PC-9 (cell line): ENCODE measurements at places on chromosomes 5 and 9. TPM values are rescaled to one million over a fixed set of nuclear protein-coding genes. Genes with fewer than 3 reads are reported as not detected.
A peak's percentile ranks its signal among the peaks of the same experiment; 100 is the strongest.

SLC9A3 gene
- total RNA-seq: 5.2 and 5.6 TPM in 2 replicates

CACNA1B gene
- total RNA-seq: not detected in 2 replicates

AIF1L gene
- 85.2 and 87.3 TPM in 2 replicates for total RNA-seq

SERF1B gene
- 17.2 and 21.5 TPM in 2 replicates for total RNA-seq

SPOCK1 gene
- total RNA-seq: 23.9 and 31.8 TPM in 2 replicates

GRCh38 chr9:13461414-13461991, 182.0 kb upstream of the MPDZ start:
- no peak for DNase-seq
- no peaks in the 10 kb centered on the region for H3K27me3 ChIP-seq
- no peak overlapping the region for H3K4me3 ChIP-seq
- H3K36me3 ChIP-seq: no peaks in the 10 kb centered on the region

GRCh38 chr9:3894772-3895171, 369.0 kb upstream of the RFX3 start:
- no peaks in the 10 kb centered on the region for H3K4me1 ChIP-seq
- H3K27ac ChIP-seq: no peak overlapping the region
- no peak for DNase-seq
- no peaks in the 10 kb centered on the region for H3K36me3 ChIP-seq
- H3K27me3 ChIP-seq: no peaks in the 10 kb centered on the region

GRCh38 chr5:71014176-71014575, 11.0 kb downstream of the NAIP start:
- DNase-seq: no peak
- no peaks in the 10 kb centered on the region for H3K36me3 ChIP-seq
- no peaks in the 10 kb centered on the region for H3K4me1 ChIP-seq

DNA sequence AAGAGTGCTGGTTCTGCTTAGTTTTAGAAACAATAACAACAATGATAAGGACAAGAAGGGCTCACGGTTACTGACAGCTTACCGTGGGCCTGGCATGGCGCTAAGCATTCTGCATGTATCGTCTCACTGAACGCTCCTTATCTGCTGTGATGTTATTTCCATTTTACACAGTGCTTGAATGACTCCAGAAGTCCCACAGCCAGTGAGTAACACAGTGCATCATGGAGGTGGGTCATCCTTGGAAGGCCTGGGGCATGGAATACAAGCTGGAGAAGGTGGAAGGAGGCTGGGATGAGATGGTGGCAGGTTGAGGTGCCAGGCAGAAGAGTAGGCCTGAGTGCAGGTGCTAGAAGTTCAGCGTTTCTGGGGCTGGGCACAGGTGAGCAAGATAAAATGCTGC, 36.5 kb upstream of the FAT2 start:
- 0 out of 2 replicates have a peak, but pooled peaks cover 12% of the 10 kb centered on the region for H3K27me3 ChIP-seq
- no peak overlapping the region for H3K27ac ChIP-seq
- H3K4me1 ChIP-seq: no peaks in the 10 kb centered on the region
- H3K36me3 ChIP-seq: no peaks in the 10 kb centered on the region
- H3K4me3 ChIP-seq: no peak overlapping the region

- no peak overlapping the region for H3K27ac ChIP-seq
- no peaks in the 10 kb centered on the region for H3K27me3 ChIP-seq
- DNase-seq: no peak
- no peaks in the 10 kb centered on the region for H3K36me3 ChIP-seq
These were observed 38.7 kb upstream of the SEMA4D start for GRCh38 chr9:89536600-89536999.

GRCh38 chr5:118544887-118545449, 443.4 kb downstream of the DTWD2 start:
- H3K4me1 ChIP-seq: no peaks in the 10 kb centered on the region
- H3K4me3 ChIP-seq: no peak overlapping the region
- no peaks in the 10 kb centered on the region for H3K36me3 ChIP-seq
- no peak for DNase-seq
- no peak overlapping the region for H3K27ac ChIP-seq

C1QTNF2 gene
- total RNA-seq: 0.15 and 0.20 TPM in 2 replicates

URM1 gene
- total RNA-seq: 98.1 and 101 TPM in 2 replicates

EQTN gene
- total RNA-seq: not detected in 2 replicates

- H3K4me3 ChIP-seq: no peak overlapping the region
- H3K36me3 ChIP-seq: no peaks in the 10 kb centered on the region
- H3K27me3 ChIP-seq: no peaks in the 10 kb centered on the region
- no peaks in the 10 kb centered on the region for H3K4me1 ChIP-seq
- no peak for DNase-seq
These were observed 123.5 kb downstream of the SMARCA2 start for GRCh38 chr9:2138646-2139045.

G3BP1 gene
- total RNA-seq: 203 and 254 TPM in 2 replicates

GRCh38 chr9:31185831-31186230, 1198.6 kb upstream of the ACO1 start:
- no peaks in the 10 kb centered on the region for H3K36me3 ChIP-seq
- no peaks in the 10 kb centered on the region for H3K4me1 ChIP-seq
- no peaks in the 10 kb centered on the region for H3K27me3 ChIP-seq
- H3K4me3 ChIP-seq: no peak overlapping the region

GRCh38 chr5:36033486-36033885, 33.2 kb downstream of the UGT3A2 start:
- no peaks in the 10 kb centered on the region for H3K36me3 ChIP-seq
- H3K4me1 ChIP-seq: no peaks in the 10 kb centered on the region
- H3K4me3 ChIP-seq: no peak overlapping the region
- peaks cover 45% of the 10 kb centered on the region for H3K27me3 ChIP-seq
- no peak for DNase-seq
- H3K27ac ChIP-seq: no peak overlapping the region

SLC34A3 gene
- 1.4 and 2.5 TPM in 2 replicates for total RNA-seq

DNA sequence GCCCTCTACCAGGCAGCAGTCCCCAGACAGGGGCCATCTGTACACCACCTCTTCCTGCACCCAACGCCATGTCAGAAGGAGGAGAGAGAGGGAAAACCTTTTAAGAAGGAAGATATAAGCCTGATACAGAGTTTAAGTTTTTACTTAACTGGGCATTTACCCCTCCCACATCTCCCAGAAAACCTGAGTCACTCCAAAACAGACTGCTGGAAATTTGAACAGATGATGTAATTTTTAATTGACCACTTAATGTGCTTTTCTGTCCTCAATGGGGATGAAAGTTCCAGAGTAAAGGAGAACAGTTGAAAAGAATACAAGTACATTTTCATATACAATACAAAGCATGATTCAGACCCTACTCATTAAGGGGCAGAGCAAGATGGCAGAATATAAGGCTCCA, 63.9 kb downstream of the TTC39B start:
- H3K36me3 ChIP-seq: no peaks in the 10 kb centered on the region
- DNase-seq: no peak
- no peak overlapping the region for H3K27ac ChIP-seq
- no peak overlapping the region for H3K4me3 ChIP-seq

DNA sequence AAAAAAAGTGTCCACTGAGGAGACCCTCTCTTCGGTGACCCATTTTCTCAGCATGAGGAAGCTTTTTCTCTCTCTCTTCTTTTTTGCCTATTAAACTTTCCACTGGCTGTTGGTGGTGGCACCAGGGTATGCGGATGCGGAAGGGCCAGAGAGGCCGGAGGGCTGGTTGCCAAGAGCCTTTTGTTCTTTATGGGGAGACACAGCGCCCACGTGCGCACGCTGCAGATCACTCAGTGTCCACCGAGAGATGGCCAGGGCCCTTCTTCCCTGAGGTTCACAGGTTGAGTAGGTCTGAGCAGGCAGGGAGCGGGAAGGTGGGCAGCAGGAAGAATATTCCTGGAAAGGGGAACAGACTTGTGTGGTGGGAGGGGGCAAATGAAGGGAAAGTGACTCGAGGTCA, 69.1 kb downstream of the STK10 start:
- no peaks in the 10 kb centered on the region for H3K4me1 ChIP-seq
- no peaks in the 10 kb centered on the region for H3K36me3 ChIP-seq

- H3K27ac ChIP-seq: no peak overlapping the region
- no peak overlapping the region for H3K4me3 ChIP-seq
- H3K36me3 ChIP-seq: no peaks in the 10 kb centered on the region
- peaks cover 21% of the 10 kb centered on the region for H3K27me3 ChIP-seq
These were observed 196.4 kb downstream of the TLE4 start for GRCh38 chr9:79768194-79768593.

DNA sequence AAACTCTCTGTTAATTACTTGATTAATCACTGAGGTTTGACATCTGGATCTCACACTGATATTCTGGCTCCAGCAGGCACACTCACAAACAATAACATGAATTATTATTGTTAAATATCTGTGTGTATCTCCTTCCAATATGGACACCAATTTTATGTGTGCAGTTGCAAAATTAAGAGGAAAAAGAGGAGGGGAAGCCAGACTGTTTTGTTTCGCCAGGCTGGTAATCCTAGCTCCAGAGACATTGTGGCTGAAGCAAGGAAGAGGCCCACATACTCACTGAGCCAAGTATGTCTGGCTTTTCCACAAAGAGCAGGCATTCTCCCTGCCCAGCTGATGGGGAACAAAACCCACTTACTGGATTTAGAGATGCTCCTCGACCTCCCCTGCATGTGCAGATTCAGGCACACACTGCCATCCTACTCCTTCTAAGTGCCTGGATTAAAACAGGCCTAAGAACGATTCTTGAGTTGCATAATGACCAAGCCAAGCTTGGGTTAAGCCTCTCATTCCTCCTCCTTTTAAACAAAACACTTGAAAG, 181.9 kb downstream of the ESM1 start:
- H3K27me3 ChIP-seq: no peaks in the 10 kb centered on the region
- no peak overlapping the region for H3K27ac ChIP-seq
- no peaks in the 10 kb centered on the region for H3K36me3 ChIP-seq
- no peak for DNase-seq
- H3K4me3 ChIP-seq: no peak overlapping the region

DNA sequence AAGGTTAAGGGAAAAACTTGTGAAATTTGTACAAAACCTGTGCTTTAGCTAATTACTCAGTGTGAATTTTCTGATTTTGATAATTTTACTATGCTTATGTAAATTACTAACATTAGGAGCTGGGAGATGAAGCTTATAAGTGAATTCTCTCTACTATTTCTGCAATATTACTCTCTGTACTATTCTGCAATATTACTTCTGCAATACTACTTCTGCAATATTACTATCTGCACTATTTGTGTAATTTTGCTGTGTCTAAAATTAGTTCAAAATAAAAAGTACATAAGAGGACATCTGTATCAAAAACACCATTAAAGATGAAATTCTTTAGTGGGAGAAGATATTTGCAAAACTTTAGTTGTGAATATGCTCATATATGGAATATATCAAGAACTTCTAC, 62.9 kb downstream of the C9 start:
- H3K4me3 ChIP-seq: no peak overlapping the region
- H3K36me3 ChIP-seq: no peaks in the 10 kb centered on the region
- no peak overlapping the region for H3K27ac ChIP-seq
- no peak for DNase-seq
- H3K27me3 ChIP-seq: no peaks in the 10 kb centered on the region

- no peaks in the 10 kb centered on the region for H3K27me3 ChIP-seq
- H3K4me1 ChIP-seq: peaks cover 11% of the 10 kb centered on the region
- DNase-seq: no peak
- no peak overlapping the region for H3K27ac ChIP-seq
These were observed 40.1 kb downstream of the CCNJL start for GRCh38 chr5:160272264-160272663.

- no peak for DNase-seq
- no peak overlapping the region for H3K27ac ChIP-seq
- no peaks in the 10 kb centered on the region for H3K27me3 ChIP-seq
- no peaks in the 10 kb centered on the region for H3K36me3 ChIP-seq
These were observed 306.2 kb upstream of the PUM3 start for GRCh38 chr9:3150074-3150473.

DNA sequence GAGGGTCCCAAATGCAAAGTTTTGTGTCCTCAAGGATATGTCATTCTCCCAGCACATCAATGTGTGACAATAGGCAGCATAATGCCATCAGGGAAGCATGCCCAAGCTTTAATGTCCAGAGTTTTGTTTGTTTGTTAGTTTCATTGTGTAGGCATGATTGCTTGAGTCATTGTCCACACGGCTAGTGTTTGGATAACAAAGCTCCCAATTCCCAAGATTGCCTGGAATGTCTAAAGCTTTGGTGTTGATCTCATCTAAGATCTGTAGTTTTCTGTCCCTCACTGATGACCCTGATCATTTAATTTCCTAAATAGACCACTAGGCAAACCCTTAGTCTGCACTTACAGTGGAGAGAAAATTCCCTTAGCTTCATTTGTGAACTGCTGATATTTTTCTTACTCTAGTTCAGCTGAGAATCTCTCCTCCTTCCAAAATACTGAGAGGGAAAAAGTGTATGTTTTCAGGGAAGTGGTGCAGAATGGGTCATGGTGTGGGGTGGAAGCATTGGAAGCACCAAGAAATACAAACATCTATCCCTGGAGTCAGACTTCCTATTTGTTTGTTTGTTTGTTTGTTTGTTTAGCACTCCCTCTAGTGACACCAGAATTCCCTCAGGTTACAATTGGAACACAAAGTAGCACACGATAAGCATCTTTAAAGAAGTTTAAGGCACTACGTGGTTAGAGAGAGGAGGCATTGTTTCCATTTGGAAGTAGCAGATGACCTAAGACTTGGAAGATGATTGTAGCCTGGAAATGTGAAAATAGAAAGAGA, 127.1 kb downstream of the PRDM6 start:
- no peak overlapping the region for H3K27ac ChIP-seq
- H3K4me3 ChIP-seq: no peak overlapping the region
- H3K36me3 ChIP-seq: no peaks in the 10 kb centered on the region
- no peaks in the 10 kb centered on the region for H3K4me1 ChIP-seq
- H3K27me3 ChIP-seq: no peaks in the 10 kb centered on the region

QRFP gene
- not detected in 2 replicates for total RNA-seq

STKLD1 gene
- total RNA-seq: 3.1 and 4.8 TPM in 2 replicates

DNA sequence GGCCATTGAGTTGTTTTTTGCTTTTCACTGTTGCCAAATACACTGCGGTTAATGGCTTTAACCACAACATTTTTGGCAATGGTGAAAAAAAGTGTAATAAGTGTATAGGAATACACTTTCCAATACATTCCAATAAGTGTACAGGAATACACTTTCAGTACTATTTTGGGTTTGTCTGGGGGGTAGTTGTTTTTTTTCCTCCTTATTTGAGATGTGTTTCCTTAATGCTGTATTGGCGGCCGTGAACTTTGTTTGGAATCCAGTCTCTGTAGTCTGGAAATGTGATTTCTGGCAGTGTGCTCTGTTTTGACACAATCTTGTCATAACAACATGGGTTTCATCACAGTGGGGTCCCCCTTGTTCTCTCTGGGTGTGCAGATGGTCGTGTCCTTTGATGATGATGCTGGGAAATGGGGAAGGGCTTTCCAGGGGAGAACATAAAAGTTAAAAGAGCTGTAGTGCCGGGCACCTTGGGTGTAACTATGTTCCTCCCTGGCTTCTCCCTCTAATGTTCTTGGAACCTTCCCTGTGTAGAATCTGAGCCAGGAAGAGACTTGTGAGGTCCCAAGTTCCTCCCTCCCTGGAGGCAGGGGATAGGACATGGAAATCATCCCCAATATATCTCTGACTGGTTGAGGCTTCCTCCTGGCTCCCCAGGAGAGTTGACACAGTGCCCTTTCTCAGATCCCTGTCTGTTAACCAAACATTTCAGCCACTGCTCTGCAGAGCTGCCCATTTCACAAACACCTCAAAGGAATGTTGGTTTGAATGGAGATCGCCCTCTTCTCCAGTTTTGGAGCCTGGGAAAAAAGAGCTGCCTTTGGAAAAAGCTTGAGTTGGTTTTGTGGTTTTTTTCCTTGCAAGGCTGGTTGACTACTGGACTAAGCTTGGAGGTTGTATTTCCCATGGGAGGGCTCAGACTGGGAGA, 44.8 kb downstream of the RCL1 start:
- peak; percentile 49 for DNase-seq
- no peak overlapping the region for H3K27ac ChIP-seq
- peaks cover 13% of the 10 kb centered on the region for H3K4me1 ChIP-seq
- H3K27me3 ChIP-seq: no peaks in the 10 kb centered on the region

ASPN gene
- total RNA-seq: not detected in 2 replicates

- no peak overlapping the region for H3K4me3 ChIP-seq
- H3K27ac ChIP-seq: no peak overlapping the region
- DNase-seq: no peak
- H3K27me3 ChIP-seq: no peaks in the 10 kb centered on the region
These were observed 32.4 kb downstream of the CYSTM1 start for GRCh38 chr5:140207250-140207964.
